HCT116 (cell line): ENCODE measurements at places on chromosomes 2 and 18. TPM values are rescaled to one million over a fixed set of nuclear protein-coding genes. Genes with fewer than 3 reads are reported as not detected.

Gene RAX
- total RNA-seq, result not detected

Gene TCF23
- total RNA-seq, result not detected

- no peak for DNase-seq
Measured at GRCh38 chr2:144504218-144504641, 15.7 kb downstream of the ZEB2 start.

DNA sequence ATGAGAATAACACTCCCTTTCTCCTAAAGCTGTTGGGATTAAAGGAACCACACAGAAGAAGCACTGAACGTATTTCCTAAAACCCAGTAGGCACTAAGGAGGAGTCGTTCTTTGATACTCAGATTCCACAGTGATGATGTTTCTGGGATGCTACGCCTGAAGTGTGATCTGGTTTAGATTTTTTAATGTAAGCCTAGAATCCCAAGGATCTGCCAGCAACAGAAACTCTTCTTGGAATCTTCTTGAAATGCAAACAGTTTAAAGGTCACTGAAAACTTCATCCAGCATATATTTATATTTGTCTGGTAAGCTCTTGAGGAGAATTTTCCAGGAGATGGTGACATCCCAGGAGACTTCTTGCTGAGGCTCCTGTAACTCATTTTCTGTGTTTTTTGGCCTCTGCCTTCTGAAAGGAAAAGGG, 247.6 kb upstream of the TRIB2 start:
- no peak for DNase-seq

Gene SCN9A
- 0.07 TPM for total RNA-seq

GRCh38 chr18:9722691-9723090, 14.6 kb downstream of the RAB31 start:
- DNase-seq, result no peak

DNA sequence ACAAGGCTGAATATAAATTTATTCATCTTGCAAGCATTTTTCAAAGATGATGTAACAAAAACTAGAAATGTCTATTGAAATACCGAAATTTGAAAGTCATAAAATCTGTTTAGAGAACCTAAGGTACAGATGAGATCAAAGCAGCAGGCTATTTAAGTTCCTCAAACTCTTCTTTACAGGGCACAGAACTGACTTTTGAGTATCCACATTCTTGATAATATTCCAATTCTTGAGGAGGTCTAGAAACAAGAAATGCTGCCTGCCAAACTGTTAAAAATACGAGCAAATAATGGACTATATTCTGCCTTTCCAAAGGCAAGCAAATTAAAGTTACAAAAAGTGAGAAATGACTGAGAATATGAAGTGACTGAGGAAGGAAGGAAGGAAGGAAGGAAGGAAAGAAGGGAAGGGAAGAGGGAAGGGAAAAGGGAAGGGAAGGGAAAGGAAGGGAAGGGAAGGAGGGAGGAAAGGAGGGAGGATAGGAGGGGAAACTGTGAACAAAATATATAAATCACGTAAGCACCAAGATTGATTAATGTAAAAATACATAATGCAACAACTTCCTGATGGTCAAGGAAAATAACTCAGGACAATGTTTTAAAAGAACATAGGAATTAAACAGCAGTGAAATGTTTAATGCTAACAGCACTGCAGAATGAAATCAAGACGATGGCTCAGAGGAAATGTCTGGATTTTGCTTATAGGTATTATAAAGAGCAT, 248.9 kb upstream of the HNRNPA3 start:
- DNase-seq, result no peak

Gene UGT1A6
- total RNA-seq, result not detected
